ENCODE measurements at places on chromosomes 6 and 20.

GRCh38 chr6:47106216-47106615 is 64.1 kb upstream of the ADGRF1 start:
- no peak for DNase-seq

DNA sequence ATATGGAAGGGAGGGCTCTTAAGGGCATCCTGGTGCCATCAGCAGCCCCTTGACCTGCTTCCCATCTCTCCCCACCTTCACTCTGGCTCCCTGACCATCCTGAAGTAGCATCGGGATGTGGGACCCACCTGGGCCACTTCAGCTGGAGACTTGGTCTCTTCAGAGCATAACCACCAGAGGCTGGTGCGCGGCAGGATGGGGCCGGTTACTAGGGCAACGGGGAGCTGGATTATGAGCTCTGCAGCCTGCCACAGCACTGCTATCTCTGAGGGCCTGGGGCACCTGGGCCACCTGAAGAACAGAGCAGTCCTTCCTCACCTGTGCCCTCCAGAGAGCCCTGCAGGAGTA is 79.7 kb downstream of the SYNJ2 start:
- no peak for DNase-seq

DNA sequence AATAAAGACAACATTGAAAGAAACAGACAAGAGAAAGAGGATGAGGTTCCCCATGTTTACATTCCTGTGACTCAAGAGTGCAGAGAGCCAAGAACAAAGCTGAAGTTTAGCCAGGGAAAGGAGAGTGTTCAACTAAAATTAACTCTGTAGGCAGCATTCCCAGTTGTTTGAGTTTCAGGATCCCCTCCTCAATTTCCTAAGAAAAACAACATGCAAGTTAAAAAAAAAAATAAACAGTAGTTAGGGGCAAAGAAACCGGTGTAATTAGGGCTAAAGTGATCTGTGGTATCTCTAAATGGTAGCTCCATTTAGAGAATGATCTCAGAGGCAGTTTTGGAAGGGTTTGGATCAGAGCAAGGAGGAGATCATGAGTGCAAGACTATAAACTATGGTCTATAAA is 30.9 kb upstream of the RAB23 start:
- peak; percentile 64 for DNase-seq

GRCh38 chr6:31652925-31653724 is 664 bp upstream of the BAG6 start:
- peak; percentile 94 for DNase-seq
